ENCODE measurements at places on chromosomes 7 and 10.

- no peak for DNase-seq
These were observed 95.0 kb upstream of the SLC26A5 start for GRCh38 chr7:103541026-103541425.

DNA sequence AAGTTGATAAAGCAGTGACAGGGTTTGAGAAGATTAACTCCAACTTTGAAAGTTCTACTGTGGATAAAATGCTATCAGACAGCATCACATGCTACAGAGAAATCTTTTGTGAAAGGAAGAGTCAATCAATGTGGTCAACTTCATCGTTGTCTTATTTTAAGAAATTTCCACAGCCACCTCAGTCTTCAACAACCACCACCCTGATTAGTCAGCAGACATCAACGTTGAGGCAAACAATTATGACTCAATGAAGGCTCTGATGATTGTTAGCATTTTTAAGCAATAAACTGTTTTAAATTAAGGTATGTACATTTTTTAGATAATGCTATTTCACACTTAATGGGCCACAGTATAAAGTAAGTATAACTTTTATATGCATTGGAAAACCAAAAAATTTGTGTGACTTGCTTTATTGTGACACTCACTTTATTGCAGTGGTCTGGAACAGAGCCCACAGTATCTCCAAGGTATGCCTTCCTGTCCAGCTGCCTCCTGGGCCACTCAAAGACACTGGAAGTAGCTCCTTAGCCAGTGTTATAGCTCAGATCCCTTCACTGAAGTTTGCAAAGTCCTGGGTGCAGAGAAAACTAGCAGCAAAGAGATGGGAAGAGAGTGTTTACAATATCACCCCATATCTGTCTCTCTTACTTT, 293.1 kb downstream of the ARHGAP12 start:
- DNase-seq = no peak

DNA sequence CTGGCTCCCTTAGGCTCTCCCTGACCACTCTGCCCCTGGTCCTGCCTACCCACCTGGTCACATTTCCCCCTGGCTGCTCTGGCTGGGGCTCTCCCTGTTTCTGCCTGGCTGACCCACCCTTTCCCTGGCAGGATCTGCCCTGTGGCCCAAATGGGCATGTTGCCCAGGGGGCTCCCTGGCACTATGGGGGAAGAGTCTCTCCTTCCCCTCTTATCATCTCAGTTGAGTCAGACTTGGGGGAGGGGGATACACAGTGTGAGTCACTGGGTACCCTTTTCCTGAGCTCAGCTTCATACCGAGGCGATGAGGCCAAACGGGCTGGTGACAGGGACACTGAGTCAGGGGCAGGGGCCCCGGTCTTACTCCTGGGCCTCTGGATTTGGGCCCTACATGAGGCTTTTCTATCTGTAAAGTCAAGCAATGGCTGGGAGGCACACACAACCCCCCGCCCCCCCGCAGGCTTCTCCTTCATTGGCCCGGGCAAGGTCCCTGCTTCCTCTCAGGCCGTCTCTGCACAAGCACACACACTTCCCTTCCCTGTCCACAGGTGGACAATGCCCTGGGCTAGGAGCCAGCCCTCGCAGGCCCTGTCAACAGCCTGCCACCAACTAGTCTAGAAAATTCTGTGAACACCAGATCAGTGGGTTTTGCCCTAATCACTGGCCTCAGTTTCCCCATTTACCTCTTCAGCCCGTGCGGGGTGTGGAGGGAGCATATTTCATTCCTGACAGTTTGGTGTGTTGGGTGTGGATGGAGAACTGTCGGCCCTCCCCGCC, 627 bp upstream of the FLNC start:
- no peak for DNase-seq

GRCh38 chr7:23539494-23539907, 7.7 kb upstream of the TRA2A start:
- no peak for DNase-seq

DNA sequence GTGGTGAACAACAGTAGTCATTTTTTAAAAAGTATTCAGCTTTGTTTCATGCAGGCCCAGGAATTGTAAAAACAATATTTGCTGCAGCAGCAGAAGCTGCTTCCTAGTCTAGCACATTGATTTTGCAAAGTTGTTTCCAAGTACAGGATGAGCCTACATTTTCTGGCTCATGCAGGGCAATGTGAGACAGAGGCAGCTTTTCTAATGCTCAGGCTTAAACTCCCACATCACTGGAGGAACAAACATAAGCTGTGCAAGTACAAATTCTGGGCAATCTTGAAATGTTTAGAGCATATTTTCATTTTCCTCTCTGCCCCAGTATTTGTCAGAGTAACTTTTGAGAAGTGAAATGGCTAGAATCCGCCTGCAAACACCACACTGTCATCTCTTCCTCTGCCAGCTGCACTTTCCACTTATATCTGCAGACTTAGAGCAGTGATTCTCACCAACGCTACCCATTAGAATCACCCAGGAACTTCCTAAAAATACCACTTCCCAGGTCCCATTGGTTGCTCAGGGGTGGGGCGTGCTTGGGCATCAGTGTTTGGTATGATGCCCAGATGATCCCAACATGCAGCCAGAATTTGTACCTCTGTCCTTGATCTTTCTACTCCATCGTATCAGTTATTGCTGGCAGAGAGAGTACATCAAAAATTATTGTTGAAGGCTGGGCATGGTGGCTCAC, 304.1 kb upstream of the LRGUK start:
- no peak for DNase-seq

GRCh38 chr10:70684839-70685454, 12.6 kb downstream of the ADAMTS14 start:
- DNase-seq = no peak

DNA sequence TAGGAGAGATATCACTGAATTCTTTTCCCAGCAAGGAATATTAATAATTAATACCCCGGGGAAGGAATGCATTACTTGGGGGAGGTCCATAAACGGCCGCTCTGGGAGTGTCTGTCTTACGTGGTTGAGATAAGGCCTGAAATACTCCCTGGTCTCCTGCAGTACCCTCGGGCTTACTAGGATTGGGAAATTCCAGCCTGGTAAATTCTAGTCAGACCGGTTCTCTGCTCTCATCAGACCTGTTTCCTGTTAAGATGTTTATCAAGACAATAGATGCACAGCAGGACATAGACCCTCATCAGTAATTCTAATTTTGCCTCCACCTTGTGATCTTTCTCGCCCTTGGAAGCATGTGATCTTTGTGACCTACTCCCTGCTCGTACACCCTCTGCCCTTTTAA, 162.8 kb upstream of the KCND2 start:
- DNase-seq = no peak

GRCh38 chr7:56092789-56093531, at the start of gene PHKG1:
Gene PHKG1, minus strand, starts transcription at chr7:56092952. Its CDS starts 4,011 bp downstream, at chr7:56088941.
- DNase-seq = no peak

DNA sequence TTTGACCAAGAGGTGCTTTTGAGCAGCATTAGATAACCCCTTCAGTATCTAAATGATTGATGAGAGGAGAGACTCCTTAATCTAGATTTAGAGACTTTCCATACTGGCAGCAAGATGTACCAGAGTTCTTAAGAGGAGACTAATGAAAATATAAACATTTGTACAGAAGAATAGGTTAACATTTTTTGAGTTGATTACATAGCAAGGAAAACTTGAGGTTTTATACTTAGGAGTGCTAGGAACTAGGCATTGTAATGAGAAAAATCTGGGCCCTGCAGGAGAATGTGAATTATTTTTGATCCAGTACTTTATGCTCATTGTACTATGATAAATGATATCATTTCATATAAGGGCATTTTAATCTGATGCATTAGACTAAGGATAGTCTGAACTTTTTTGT, 261.7 kb downstream of the EXOC4 start:
- DNase-seq = no peak

GRCh38 chr10:87685832-87686574, 26.3 kb downstream of the PAPSS2 start:
- DNase-seq = no peak

DNA sequence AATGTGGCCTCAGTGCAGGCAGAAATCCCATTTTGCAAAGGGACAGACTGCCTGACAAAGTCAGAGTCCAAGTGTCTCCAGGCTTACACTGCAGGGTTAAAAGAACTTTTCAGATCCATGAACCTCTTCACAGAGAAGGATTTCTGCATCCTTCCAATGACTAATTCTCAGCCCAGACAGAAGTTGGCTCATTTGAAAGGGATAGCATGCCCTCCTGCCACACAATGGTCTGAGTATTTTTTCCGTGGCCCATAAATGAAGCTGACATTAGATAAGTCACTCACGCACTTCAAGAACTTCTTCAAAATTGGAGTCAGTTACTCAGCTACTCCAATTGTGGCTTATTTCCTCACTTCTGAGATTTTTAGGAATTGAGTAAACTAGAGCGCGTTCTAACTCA, 170.2 kb downstream of the PLXNA4 start:
- DNase-seq = no peak

DNA sequence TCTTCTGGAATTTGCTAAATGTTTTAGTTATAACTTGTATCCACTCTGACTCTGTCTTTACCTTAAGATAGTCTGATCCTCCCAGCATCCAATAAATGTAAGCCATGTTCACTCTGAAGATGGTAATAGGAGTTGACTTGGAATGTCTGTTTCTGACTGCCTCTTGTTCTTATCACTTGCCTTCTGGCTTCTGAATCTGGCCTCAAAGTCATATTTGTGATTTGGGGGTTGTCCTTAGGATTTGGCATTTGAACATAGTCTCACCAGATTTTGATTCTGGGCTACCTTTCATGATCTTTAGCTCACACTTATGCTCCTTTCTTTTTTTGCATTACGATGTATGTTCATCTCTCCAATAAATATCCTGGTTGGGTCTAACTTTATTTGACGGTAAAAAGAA, 247.0 kb downstream of the SH2D4B start:
- DNase-seq = no peak

GRCh38 chr7:48901966-48902365, 22.4 kb upstream of the CDC14C start:
- no peak for DNase-seq

DNA sequence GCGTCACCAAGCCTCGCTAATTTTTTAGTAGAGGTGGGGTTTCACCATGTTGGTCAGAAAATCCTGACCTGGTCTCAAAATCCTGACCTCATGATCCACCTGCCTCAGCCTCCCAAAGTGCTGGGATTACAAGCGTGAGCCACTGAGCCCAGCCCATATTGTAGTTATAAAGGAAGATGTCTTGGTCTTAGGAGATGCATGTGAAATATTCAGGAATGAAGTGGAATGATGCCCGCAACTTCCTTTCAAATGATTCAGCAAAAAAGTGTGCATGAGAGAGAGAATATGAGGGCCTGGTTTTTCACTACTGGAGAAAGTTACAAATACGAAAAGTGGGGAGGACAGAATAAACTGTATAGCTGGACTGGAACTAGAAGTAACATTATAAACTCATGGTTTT, 15.9 kb downstream of the TMEM209 start:
- no peak for DNase-seq

- DNase-seq = no peak
These were observed 21.2 kb downstream of the DMTF1 start for GRCh38 chr7:87173471-87173870.

GRCh38 chr10:6607182-6607581, 27.1 kb upstream of the PRKCQ start:
- DNase-seq = no peak

DNA sequence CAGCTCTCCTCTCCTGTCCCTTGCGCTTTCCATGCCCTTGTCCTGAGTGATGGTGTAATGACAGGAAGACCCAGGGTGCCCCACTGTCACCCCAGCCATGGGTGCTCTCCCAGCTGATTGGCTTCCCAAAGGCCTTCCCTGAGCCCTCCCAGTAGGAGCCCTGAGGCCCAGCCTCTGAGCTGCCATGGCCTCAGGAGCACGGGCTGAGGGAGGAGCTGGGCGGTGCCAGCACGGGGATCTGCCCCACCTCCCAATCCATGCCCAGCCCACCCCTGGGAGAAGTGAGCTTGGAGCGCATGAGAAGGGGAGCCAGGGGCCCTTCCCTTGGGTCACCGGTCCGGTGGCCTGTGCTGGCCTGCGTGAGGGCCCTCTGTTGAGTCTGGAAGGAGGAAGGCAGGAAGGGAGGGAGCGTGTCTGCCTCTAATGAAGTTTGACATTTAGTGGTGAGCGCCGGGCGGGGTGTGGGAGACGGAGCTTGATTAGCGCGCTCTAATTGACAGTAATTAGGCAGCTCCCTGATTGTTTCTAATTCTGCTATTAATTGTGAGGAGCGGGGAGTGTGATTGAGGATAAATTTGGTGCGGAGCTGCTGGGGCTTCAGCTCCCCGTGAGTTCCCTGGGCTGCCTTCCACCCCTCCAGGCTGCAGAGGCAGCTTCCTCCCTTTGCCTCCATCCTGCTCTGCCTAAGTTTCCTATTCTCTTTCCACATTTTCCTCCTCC, 28.3 kb downstream of the GBX1 start:
- no peak for DNase-seq

GRCh38 chr7:54546081-54546985, 4.2 kb downstream of the VSTM2A start:
- DNase-seq = no peak

- DNase-seq = no peak
These were observed 299.9 kb upstream of the LRRN3 start for GRCh38 chr7:110790992-110791391.

- DNase-seq = no peak
These were observed 169.9 kb upstream of the POT1 start for GRCh38 chr7:125099519-125099918.
